Stimulated activated CD8-positive, alpha-beta memory T cell treated with anti-CD3 and anti-CD28 coated beads, Interleukin-4, amount 100 ng/mL, for 1 hour (primary cell): ENCODE measurements at places on chromosomes 3 and 15.

- DNase-seq: no peak
Observed at GRCh38 chr3:179768080-179768479, 115.2 kb downstream of the USP13 start.

DNA sequence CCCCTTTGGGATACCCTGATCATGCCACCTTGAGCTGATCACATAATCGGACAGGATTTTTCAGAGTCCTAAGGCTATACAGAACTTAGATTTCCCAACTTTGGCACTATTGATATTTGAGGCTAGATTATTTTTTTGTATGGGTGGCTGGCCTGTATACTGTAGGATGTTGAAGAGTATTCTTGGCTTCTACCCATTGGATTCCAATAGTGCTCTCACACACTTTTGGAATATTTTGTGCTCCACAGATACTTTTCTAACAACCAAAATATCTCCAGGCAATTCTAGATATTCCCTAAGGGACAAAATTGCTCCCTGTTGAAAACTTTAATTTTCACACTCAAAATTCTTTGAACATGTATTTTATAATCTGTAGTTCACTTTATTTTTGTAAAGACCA, 125.1 kb downstream of the ABI3BP start:
- no peak for DNase-seq

- no peak for DNase-seq
Observed at GRCh38 chr3:31277582-31277981, 255.1 kb upstream of the STT3B start.

DNA sequence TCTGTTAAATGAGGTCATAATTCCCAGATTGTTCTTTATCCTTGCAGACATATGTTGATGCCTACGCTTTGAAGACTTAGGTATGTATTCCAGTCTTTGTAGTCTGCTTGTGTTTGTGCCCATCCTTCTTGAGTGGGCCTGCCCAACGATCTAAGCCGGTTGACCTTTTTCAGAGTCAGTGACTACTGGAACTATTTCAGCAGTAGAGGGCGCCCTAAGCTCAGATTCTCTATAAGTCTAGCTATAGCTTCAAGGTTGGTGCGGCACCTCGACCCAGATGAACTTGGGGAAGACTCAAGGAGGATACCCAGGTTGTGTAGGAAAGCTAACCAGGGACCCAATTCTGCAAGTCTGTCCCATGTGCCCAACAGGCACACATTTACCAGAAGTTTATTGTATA, 228.8 kb upstream of the PPP2R3A start:
- DNase-seq: no peak

DNA sequence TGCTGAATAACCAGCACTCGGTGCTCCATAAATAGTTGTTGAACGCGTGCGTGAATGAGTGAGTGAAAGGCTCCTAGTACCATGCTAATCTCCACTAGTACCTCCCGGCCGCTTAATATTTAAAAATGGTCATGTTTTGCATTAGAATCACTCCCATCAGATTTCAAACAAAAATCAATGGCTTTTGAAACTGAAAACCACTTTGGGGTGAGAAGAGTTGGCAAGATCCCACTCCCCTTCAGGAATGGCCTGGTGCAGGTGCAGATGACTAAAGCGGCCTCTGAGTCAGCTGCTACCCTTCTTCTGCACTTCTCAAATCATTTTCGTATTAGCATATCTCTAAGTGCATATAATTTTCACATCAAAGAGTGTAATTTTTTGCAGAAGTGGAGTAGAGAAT, 425.3 kb upstream of the PROK2 start:
- no peak for DNase-seq
